C1 segment of cervical spinal cord (tissue), 14 donors: ENCODE measurements at places on chromosomes 1 and 21.
A peak's percentile ranks its signal among the peaks of the same experiment; 100 is the strongest.

- no peak for DNase-seq
Measured at GRCh38 chr1:172112576-172112975, 271.3 kb downstream of the DNM3 start.

GRCh38 chr1:16967095-16967575 lies 13.3 kb downstream of the MFAP2 start:
- DNase-seq: no peak

- no peak for DNase-seq
Measured at GRCh38 chr1:229279242-229279641, 8.3 kb downstream of the RAB4A start.

DNA sequence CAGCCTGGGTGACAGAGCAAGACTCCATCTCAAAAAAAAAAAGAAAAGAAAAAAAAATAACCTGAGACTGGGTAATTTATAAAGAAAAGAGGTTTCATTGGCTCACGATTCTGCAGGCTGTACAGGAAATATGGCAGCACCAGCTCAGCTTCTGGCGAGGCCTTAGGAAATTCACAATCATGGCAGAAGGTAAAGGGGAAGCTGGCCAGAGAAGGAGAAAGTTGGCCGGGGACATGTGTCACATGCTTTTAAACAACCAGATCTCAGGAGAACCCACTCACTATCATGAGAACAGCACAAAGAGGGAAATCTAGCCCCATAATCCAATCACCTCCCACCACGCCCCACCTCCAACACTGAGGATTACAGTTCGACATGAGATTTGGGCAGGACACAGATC lies 125.3 kb downstream of the DISP1 start:
- DNase-seq: no peak

GRCh38 chr1:54889132-54889725 lies 2.2 kb upstream of the DHCR24 start:
- no peak for DNase-seq

GRCh38 chr1:99397029-99397428 lies 132.7 kb downstream of the PLPPR4 start:
- no peak for DNase-seq

GRCh38 chr21:34006611-34007168 lies 66.7 kb upstream of the MRPS6 start:
- DNase-seq: no peak

DNA sequence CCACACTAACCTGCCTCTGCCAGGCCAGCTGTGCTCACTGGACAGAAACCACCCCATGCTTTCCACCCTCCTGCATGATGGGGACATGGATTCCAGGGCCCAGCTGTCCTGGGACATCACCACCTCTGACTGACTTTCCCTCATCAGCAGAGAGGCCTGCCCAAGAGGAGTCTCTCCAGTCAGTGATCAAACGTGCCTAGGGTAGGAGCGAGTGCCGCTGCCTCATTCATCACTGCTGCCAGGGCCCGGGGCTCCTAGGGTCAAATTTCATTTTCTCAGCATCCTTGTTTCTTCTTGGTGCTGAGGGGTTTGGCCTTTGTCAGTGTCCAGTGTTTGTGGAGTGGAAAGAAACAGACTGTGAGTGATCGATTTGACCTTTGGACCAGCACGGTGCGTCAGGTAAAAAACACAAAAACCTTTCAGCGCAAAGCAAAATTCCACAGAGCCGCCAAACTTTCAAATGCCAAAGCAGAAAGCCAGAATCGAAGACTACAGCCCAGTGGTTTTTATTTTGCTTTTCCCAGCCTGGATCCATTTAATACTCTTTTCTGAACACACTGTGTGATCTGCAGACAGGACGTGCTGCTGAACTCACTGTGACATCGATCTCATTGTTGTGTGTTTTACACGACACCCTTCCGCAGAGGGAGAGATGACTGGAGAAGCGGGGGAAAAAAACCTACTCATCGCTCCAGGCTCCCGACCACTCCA lies 43.2 kb downstream of the CAPN8 start:
- DNase-seq: no peak

DNA sequence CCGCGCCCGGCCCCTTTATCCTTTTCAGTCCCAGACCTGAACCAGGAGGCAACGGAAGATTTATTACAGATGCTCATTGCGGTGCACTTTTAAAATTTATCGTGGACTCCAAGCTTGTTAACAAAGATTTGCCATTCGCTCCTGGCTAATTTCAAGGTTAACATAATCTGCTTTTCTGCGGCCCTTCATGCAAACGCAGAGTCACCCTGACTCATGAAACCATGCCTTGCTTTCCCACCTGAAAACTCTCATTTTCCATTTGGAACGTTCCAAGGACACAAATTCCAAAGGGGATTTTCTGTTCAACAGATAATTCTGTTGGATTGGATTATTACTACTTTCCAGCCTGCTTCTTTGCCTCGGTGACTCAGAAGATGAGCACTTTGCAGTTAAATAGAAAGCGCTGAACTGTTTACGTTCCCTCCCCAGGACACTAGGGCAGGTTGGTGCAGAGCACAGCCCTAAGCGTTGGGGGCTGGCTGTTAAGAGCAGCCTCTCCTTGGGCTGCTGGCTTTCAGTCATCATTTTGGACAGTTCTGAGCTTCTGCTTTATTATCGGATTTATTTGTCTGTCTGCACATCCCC lies 51.1 kb downstream of the CD247 start:
- DNase-seq: no peak

DNA sequence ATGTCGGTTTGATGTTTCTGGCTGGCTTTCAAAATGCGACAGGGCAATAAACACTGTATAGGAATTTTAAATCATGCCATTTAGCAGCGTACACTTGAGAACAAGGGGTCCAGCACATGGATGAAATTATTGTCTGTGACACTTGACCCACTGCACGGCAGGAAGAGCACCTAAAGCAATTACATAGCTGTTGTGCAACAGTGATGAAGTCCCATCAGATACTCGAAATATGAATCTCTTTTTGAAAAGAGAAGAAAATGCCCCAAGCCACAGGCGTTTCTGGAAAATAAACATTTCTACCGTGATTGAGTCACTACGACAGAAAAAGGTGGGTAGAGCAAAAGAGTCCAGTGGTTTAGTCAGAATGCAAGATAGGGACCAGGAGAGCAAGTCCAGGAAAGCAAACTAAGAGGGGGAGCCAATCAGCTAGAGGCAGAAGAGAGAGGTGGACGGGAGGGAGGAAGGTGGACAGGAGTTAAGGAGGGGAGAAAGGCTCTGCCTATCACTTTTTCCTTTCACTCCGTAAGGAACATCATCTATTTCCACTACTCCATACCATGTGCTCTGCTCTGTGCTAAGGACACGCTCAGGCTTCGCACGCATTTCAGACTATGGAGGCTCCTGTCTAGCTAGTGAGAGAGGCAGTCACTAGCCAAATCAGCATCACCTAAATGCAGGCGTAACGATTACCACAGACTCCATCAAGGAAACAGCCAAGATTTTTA lies 6.4 kb downstream of the DSCAM start:
- no peak for DNase-seq

DNA sequence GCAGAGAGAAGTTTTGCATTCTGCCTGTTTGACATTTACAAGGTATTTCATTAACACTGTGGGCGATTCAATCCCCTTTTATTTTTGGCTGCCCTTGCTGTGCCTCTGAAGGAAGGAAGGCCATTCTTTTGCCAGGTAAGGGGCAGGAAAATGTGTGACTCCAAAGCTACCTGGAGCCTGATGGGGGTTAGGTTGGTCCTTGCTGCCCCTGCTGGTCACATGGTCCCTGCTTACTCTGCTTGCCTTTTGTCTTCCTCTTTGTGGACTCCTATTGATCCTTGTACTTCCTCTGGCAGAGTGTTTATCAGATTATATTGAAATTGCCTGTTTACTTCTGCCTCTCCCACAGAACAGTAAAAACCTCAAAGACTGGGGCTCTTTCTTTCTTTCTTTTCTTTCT lies 65.7 kb downstream of the ST6GALNAC3 start:
- no peak for DNase-seq

- no peak for DNase-seq
Measured at GRCh38 chr1:165350840-165351239, 5.7 kb downstream of the LMX1A start.

DNA sequence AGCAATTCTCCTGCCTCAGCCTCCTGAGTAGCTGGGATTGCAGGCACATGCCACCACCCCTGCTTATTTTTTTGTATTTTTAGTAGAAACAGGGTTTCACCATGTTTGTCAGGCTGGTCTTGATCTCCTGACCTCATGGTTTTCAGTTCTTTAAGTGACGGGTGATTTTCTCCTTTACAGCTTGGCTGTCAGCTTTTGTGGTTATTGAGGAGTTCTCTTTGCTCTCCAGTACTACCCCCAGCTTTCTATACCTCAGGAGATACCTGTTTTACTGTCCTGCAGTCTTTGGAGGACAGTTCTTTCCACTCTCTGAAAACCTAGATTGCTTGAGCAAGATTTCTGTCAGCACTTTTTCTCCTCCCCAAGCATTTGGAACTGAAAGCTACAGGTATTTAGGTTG lies 45.9 kb upstream of the EGLN1 start:
- DNase-seq: no peak

DNA sequence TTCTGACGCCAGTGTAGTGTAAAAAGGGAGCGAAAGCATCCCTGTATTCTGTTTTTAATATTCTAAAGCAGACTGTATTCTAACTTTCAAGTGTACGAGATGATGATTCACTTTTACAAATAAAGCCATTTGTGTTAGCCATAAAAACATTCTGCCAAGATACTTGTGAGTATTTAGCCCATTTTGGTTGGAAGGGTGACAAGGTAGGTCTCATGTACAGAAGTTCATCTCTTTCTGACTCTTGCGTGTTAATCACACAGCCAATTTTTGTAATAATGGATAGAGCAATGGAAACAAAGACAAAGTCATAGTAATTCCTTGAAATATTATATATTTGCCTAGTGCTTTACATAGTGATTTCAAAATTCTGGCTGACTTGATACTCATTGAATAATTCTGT lies 125.3 kb upstream of the GREM2 start:
- no peak for DNase-seq

DNA sequence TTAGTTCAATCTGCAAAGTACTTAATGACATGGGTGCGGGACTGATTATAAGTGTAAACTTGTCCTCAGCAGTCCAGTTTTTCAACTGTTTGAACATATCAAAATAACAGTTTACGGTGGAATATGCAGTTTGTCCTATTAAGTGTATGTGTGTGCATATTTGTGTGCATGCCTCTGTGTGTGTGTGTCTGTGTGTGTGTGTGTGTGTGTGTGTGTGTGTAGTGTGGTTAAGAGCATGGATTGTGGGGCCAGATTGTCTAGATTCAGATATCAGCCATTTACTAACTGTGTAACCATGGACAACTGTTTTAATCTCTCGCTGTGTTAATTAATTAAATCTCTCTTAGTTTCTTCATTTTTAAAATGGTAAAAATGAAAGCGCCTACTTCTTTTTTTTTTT lies 39.0 kb downstream of the NEXN start:
- DNase-seq: no peak

- DNase-seq: no peak
Measured at GRCh38 chr1:200079232-200079940, 51.9 kb downstream of the NR5A2 start.

- no peak for DNase-seq
Measured at GRCh38 chr1:33709783-33710718, 153.8 kb upstream of the HMGB4 start.

GRCh38 chr1:36084497-36085115 lies 712 bp downstream of the TEKT2 start:
- no peak for DNase-seq

GRCh38 chr21:37855647-37856625 lies 60.3 kb downstream of the KCNJ6 start:
- no peak for DNase-seq

DNA sequence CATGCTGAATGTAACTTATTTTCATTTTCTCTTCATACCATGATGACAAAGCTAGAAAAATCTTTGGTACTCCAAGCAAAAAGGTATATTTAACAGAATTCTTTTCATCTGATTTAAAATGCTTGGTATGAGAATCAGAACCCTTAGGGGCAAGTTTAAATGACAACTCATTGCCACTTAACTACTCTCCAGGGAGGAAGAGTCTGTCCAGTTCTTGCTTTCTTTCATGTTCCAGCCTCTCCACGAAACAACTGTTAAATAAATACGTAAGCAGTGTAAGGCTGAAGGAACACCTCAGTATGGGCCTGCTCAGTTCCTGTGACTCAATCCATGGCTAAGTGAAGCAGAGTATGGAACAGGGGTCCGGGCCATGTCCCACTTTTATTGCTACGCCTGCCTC lies 1.6 kb downstream of the LCE2A start:
- no peak for DNase-seq

GRCh38 chr1:30725450-30726095 lies 2.2 kb upstream of the MATN1 start:
- DNase-seq: peak; percentile 42

DNA sequence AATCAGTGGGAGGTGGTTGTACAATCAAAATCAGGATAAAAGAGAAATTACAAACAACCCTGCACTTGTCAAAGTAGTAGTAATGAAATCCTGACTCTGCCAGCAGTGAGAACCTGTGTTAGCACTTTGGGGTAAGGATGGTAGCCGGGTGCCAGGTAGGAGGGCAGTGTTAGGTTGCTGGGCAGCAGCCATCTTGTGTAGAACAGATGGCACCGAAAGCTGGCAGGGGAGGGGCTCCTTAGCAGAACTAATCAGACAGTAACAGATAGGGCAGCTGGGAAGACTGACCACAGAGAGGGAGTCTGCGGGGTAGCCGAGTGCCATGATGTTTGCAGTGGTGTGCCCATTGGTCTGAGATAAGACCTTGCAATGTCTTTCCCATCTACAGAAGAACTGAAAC lies 137.3 kb downstream of the SDCCAG8 start:
- DNase-seq: no peak

DNA sequence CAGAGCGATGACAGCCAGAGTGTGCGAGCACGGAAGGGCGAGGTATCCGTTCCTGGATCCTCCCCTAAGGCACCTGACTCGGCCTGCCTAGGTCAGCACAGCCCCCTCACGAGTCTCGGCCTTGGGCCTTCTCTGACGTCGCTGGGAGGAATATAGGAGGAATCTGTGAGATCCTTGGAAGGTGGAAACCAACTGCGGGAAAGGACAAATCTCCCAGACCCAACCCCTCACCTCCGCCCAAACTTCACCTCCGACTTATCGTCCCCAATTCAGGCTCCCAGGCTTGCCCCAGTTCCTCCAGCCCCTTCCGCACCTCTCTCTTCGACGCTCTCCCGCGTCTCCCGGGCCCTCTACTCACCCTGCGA lies 494 bp downstream of the APH1A start:
- DNase-seq: no peak

GRCh38 chr1:178046591-178047270 lies 47.2 kb upstream of the RASAL2 start:
- no peak for DNase-seq

DNA sequence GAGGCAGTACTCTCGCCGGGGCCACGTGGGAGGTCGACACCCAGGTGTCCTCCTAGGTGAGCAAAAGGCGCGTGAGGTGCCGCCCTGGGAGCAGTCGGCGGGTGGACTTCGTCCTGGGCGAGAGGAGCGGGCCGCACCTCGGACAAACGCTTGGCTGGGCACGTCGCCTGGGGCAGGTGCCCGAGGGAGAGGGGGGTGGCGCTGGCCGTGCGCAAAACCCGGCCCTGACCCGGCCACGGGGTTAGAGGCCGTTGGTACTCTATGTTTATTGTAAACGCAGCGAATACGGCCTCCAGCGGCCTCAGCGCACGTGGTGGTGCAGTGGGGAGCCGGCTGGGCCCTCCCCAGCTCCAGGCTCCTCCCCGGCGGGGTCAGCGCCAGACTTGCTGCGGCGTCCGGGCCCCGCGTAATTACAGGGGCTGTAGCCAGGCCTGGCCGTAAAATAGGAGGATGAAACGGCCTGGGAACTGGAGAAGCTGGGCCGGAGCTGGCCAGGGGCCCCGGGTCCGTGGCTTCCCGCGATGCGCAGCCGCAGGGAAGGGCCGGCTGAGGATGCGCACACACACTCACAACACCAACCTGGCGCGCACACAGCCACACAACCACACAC lies 1.6 kb upstream of the EFNA1 start:
- peak; percentile 77 for DNase-seq
